ENCODE measurements at places on chromosomes 7 and 10.

GRCh38 chr10:938941-939678, 7.6 kb upstream of the LARP4B start:
- DNase-seq: no peak

- DNase-seq: no peak
Observed at GRCh38 chr10:69360485-69361302, 56.0 kb downstream of the TACR2 start.

GRCh38 chr10:3774814-3775695, 10.0 kb downstream of the KLF6 start:
- no peak for DNase-seq

DNA sequence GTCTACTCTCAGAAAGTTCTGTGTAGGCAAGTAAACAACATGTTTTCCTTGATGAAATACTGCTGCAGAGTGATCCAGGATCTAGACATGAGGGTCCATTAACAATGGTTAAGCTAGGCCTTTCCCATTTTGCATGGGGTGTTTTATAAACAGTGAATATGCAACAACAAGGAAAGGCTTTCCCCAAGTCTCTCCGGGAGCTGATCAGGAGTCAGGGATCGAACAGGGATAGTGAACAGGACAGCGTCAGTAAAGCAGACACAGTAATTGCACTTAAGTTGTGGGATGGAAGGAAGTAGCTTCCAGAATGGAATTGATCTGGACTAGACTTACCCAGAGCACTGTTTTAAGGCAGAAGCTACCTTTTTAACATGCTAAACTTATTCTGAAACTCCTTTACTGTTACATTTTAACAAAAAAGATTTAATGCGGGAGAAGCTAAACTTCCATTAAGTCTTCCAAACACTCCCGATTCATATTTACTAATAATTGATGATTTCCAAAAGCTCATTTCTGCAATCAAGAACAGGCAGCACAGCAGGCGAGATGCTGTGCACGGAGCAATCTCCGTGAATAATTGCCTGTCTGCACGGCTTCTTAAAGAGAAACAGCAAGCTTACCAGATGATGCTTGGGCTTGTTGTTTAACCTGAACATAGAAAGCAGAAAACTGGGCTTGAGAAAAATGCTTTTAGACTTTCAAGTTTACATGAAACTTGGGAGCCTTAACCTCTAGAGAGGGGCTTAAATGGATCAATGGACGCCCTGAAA, 50.3 kb upstream of the DOCK1 start:
- DNase-seq: no peak

DNA sequence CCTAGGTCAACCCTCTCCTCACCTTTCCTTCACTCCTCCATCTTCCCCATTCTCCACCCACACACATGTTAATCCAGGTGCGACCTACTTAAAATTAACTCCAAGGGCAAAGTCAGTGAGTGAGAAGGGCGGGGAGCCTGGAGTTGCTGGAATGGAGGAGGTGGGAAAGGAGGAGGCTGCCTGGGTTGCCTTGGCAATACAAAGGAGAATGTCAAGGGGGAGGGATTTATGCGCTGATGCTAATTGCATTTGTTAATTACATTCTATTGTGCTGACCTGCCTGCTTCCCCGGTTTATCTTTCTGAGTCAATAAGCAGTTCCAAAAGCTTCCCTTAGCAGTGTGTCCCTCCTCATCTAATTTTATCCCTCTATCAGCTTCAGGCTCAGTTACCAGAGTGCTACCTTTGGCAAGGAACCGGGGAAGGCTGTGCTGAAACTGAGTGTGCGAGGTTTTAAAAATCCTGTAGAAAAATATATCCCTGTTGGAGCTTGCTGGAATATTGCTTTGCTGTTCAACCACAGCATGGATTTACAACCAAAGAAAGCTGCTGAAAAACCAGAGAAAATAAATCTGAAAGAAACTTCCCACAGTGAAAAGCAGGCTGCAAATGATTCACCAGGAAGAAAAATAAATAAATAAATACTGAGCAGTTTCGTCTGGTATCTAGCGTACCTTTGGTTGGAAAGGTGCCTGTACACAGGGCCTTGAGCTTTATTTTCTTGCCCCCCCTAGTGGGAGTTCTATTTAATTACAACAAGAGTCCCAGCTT, 113.2 kb upstream of the DGKB start:
- DNase-seq: no peak

- DNase-seq: peak; percentile 47
Observed at GRCh38 chr10:26438534-26439341, 597 bp downstream of the APBB1IP start.

All from stimulated activated CD8-positive, alpha-beta memory T cell treated with anti-CD3 and anti-CD28 coated beads, Interleukin-2, amount 100 ng/mL, for 1 hour (primary cell).